T-cell (primary cell): ENCODE measurements at places on chromosomes 7 and 10.

GRCh38 chr10:97715259-97715874, 1.8 kb downstream of the MARVELD1 start:
- H3K4me3 ChIP-seq: no peak overlapping the region
- no peak overlapping the region for H3K27ac ChIP-seq

GRCh38 chr10:30917789-30918188, 113.9 kb downstream of the ZNF438 start:
- H3K27me3 ChIP-seq: no peaks in the 10 kb centered on the region
- H3K36me3 ChIP-seq: no peaks in the 10 kb centered on the region
- DNase-seq: no peak
- H3K27ac ChIP-seq: no peak overlapping the region

DNA sequence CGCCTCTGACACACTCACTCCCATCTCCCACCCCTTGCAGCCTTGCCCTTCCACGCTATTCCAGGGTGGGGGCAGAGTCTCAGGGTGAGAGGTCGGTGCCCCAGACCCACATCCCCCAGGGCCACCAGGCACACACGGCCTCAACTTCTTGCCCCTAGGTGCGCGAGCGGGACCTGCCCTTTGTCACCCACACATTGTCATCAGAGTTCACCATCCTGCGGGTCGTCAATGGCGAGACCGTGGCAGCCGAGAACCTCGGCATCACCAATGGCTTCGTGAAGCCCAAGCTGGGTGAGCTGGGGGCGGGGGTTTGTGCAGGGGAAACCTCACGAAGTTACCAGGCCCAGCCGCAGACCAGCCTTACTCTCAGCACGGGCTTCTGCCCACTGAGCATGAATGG, 53.3 kb downstream of the CASTOR2 start:
- H3K4me3 ChIP-seq: no peak overlapping the region
- no peak overlapping the region for H3K27ac ChIP-seq
- H3K27me3 ChIP-seq: no peaks in the 10 kb centered on the region
- H3K36me3 ChIP-seq: peaks cover 4% of the 10 kb centered on the region

DNA sequence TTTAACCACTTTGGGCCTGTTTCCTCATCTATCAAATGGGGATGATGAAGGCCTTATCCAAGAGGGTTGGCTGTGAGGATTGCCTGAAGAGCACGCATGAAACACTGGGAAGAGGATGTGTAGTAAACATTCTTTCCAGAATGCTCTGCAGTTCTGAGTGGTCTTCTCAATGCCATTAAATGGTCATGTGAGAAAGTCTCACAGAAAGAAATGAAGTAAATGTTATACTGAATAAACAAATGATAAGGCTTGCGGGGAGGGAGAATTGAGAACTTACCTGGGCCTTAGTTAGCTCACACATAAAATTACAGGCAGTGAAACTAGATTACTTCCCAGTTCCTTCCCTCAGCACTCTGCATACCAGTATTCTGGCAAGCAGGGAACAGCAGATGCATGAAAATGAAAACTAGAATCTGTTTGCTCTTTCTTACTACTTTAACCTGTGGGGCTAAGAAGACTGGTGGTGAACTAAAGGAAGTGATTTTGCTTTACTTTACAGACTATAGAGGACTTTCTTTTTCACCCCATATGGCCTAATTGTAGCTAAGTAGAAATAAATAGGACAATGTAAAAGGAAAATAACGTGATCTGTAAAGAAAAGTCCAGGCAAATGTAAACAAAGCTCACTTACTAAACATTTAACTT, 135.3 kb upstream of the CCDC6 start:
- no peak overlapping the region for H3K27ac ChIP-seq
- no peaks in the 10 kb centered on the region for H3K4me1 ChIP-seq
- no peak overlapping the region for H3K4me3 ChIP-seq
- H3K27me3 ChIP-seq: no peaks in the 10 kb centered on the region

- no peaks in the 10 kb centered on the region for H3K36me3 ChIP-seq
- no peaks in the 10 kb centered on the region for H3K27me3 ChIP-seq
- no peak overlapping the region for H3K4me3 ChIP-seq
- H3K4me1 ChIP-seq: no peaks in the 10 kb centered on the region
- H3K27ac ChIP-seq: no peak overlapping the region
These were observed 127.1 kb downstream of the NXPH1 start for GRCh38 chr7:8560501-8560900.

GRCh38 chr7:104264285-104264684, 56.5 kb upstream of the ORC5 start:
- H3K27me3 ChIP-seq: peaks cover 7% of the 10 kb centered on the region
- H3K4me3 ChIP-seq: no peak overlapping the region
- no peak for DNase-seq
- no peaks in the 10 kb centered on the region for H3K4me1 ChIP-seq
- no peaks in the 10 kb centered on the region for H3K36me3 ChIP-seq

- H3K4me3 ChIP-seq: no peak overlapping the region
- H3K27ac ChIP-seq: no peak overlapping the region
- H3K4me1 ChIP-seq: no peaks in the 10 kb centered on the region
- no peaks in the 10 kb centered on the region for H3K27me3 ChIP-seq
- no peak for DNase-seq
- no peaks in the 10 kb centered on the region for H3K36me3 ChIP-seq
These were observed 651.1 kb upstream of the MKI67 start for GRCh38 chr10:128777342-128777741.

DNA sequence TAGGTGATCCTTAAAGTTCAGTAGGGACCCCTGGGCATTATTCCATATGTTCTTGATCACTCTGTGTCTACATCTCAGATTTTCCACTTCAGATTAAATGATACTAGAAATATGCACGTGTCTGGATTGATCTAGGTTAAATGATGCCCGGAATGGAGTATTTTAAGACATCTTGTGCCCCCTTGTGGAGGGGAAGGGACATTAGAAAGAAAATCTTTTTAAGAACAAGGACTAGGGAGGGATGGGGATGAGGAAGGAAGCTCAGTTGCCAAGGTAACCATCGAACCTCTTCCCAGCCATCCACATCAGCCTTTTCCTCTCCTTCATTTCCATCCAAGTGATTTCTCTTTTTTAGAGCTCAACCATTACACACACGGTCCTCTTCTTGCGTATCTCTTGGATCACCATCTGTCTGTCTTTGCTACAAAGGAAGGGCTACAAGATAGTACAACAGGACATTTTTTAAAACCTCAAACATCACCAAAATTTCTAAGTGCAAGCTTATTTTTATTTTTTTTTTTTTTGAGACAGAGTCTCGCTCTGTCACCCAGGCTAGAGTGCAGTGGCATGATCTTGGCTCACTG, 40.5 kb downstream of the PRSS2 start:
- H3K36me3 ChIP-seq: no peaks in the 10 kb centered on the region
- DNase-seq: peak; percentile 66
- H3K27ac ChIP-seq: peak overlapping the region; percentile 97
- H3K27me3 ChIP-seq: no peaks in the 10 kb centered on the region
- H3K4me1 ChIP-seq: peaks cover 76% of the 10 kb centered on the region

- H3K36me3 ChIP-seq: no peaks in the 10 kb centered on the region
- no peak for DNase-seq
- H3K4me3 ChIP-seq: no peak overlapping the region
- H3K4me1 ChIP-seq: no peaks in the 10 kb centered on the region
These were observed 992.7 kb upstream of the MBL2 start for GRCh38 chr10:53765311-53765710.

- H3K36me3 ChIP-seq: no peaks in the 10 kb centered on the region
- H3K27me3 ChIP-seq: no peaks in the 10 kb centered on the region
- H3K27ac ChIP-seq: no peak overlapping the region
- no peak overlapping the region for H3K4me3 ChIP-seq
- H3K4me1 ChIP-seq: no peaks in the 10 kb centered on the region
These were observed 13.8 kb upstream of the AKR1B1 start for GRCh38 chr7:134472572-134473244.

DNA sequence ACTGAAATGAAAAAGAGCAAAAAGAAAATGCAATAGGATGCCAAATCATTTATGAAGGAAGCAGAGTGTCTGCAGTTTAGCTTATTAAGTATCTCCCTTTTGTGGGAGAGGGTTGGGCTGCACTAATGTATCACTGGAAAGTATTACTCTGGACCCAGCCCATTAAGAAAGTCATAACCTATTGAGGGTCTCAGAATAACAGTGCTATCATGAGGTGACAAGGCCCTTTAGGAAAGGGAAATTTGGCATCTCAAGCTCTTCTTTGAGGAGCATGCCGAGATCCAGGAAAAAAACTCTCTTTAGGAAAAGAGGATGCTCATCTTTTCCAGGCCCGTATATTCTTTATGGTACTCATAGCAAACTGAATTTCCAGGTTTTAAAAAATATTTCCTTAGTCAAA, 114.6 kb downstream of the PRKG1 start:
- no peak for DNase-seq
- no peaks in the 10 kb centered on the region for H3K27me3 ChIP-seq
- H3K36me3 ChIP-seq: no peaks in the 10 kb centered on the region
- no peak overlapping the region for H3K27ac ChIP-seq
- H3K4me1 ChIP-seq: no peaks in the 10 kb centered on the region

- peaks cover 16% of the 10 kb centered on the region for H3K36me3 ChIP-seq
- no peaks in the 10 kb centered on the region for H3K27me3 ChIP-seq
- H3K27ac ChIP-seq: no peak overlapping the region
- DNase-seq: no peak
- no peaks in the 10 kb centered on the region for H3K4me1 ChIP-seq
- H3K4me3 ChIP-seq: no peak overlapping the region
These were observed 47.9 kb downstream of the MKI67 start for GRCh38 chr10:128078136-128078969.

- H3K27ac ChIP-seq: no peak overlapping the region
- no peak for DNase-seq
- no peaks in the 10 kb centered on the region for H3K27me3 ChIP-seq
- H3K4me1 ChIP-seq: no peaks in the 10 kb centered on the region
- no peaks in the 10 kb centered on the region for H3K36me3 ChIP-seq
- H3K4me3 ChIP-seq: no peak overlapping the region
These were observed 827.8 kb downstream of the GRM8 start for GRCh38 chr7:126424985-126425384.

- no peak overlapping the region for H3K27ac ChIP-seq
- no peaks in the 10 kb centered on the region for H3K4me1 ChIP-seq
- no peak for DNase-seq
These were observed 49.3 kb downstream of the COL28A1 start for GRCh38 chr7:7486362-7486761.

DNA sequence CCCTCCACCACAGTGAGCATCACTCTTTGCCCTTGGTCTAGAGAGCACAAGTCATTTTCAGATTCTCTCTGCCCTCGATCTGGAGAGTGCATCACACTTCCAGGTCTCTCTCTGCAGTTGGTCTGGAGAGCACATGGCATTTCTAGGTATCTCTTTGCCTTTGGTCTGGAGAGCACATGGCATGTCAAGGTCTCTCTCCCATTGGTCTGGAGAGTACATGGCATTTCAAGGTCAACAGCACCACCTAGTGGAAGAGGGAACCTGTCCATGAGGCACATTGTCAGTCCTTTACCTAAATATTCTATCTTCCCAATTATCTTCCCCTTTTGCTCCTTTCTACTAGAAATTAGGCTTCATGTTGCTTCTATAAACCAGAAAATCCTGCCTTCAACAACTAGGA, 1139.4 kb downstream of the XPNPEP1 start:
- H3K4me3 ChIP-seq: no peak overlapping the region
- no peaks in the 10 kb centered on the region for H3K27me3 ChIP-seq
- H3K4me1 ChIP-seq: no peaks in the 10 kb centered on the region
- no peaks in the 10 kb centered on the region for H3K36me3 ChIP-seq

- DNase-seq: no peak
- H3K27me3 ChIP-seq: no peaks in the 10 kb centered on the region
- H3K4me3 ChIP-seq: no peak overlapping the region
- H3K27ac ChIP-seq: no peak overlapping the region
- no peaks in the 10 kb centered on the region for H3K36me3 ChIP-seq
These were observed 150.9 kb downstream of the PRKAG2 start for GRCh38 chr7:151725844-151726651.

DNA sequence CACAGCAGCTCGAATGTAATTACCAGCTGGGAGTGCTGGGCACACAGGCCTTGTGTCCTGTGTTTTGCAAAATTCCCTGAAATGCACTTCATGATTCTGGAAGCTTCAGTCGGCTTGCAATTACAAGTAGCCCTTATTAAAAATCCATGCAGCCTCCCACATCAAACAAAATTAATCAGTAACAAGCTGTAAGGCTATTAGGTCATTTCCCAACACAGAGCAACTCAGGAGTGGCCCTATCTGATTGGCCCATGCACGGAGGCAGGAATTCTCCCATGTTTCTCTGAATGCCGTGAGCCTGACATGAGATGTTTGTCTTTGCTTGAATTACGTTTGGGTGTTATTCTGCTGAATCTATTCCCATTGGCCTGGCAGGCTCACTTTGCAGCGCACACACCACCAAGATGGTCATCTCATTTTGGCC, 36.9 kb downstream of the FOXL3 start:
- H3K36me3 ChIP-seq: no peaks in the 10 kb centered on the region
- no peak for DNase-seq
- no peak overlapping the region for H3K4me3 ChIP-seq
- peaks cover 8% of the 10 kb centered on the region for H3K4me1 ChIP-seq

- H3K27ac ChIP-seq: no peak overlapping the region
- no peak for DNase-seq
- H3K36me3 ChIP-seq: no peaks in the 10 kb centered on the region
These were observed 78.4 kb upstream of the ADO start for GRCh38 chr10:62726142-62726541.

DNA sequence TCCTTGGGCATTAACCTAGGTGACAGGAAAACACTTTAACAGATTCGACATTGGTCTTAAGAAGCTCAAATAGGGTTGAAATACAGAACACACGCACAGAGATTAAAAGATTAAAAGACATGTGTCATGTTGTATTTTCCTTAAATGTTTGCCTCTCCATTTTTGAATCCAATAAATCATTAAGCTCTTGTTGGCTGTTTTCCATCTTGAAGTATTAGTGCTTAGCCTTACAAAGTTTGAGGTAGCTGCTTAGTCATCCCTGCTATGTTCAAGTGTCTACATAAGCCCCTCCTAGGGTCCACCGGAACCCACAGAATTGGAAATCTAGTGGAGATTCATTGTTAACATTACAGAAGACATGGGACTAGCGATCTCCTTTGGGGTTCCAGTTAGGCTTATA, 12.7 kb upstream of the GJD4 start:
- H3K4me3 ChIP-seq: no peak overlapping the region
- no peaks in the 10 kb centered on the region for H3K36me3 ChIP-seq
- no peaks in the 10 kb centered on the region for H3K4me1 ChIP-seq
- no peak for DNase-seq
- peaks cover 16% of the 10 kb centered on the region for H3K27me3 ChIP-seq

DNA sequence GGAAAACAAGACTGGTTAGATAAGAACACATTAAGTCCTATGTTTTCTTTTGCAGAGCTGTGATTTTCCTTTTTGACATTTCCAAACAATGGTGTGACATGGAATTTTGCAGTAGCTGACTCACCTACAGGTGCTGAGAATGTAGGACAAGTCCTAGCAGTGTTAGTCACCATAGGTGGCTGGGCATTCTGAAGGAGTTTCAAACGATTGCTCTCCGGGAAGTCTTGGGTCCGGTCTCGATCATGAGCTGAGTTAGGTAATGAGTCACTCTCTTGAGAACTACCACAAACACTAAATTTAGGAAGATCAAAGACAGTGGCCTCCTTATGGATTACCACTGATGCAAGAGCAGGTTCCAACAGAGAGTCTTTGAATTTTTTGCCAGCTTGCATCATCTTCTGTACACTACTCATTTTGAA, 3.6 kb downstream of the FIGNL1 start:
- H3K4me3 ChIP-seq: no peak overlapping the region
- DNase-seq: no peak
- peaks cover 16% of the 10 kb centered on the region for H3K4me1 ChIP-seq
- no peaks in the 10 kb centered on the region for H3K27me3 ChIP-seq

GRCh38 chr7:41701068-41701941, 1.6 kb downstream of the INHBA start:
- H3K4me3 ChIP-seq: no peak overlapping the region
- no peak for DNase-seq
- H3K36me3 ChIP-seq: no peaks in the 10 kb centered on the region
- H3K27ac ChIP-seq: no peak overlapping the region
- no peaks in the 10 kb centered on the region for H3K27me3 ChIP-seq
